Hair follicular keratinocyte (primary cell): ENCODE measurements at places on chromosomes 16 and 17. TPM values are rescaled to one million over a fixed set of nuclear protein-coding genes. Genes with fewer than 3 reads are reported as not detected.

Gene ATP2A1
- 0.19 and 0.39 TPM in 2 replicates for total RNA-seq

Gene CNEP1R1
- total RNA-seq, result 12.2 and 14.6 TPM in 2 replicates

Gene KRT32
- 0.30 TPM in 1 of 2 replicates, not detected in the other for total RNA-seq

Gene TBX6
- total RNA-seq, result 0.19 and 0.62 TPM in 2 replicates

Gene ADGRG3
- total RNA-seq, result not detected in 2 replicates
